Cardiac muscle cell (in vitro differentiated cells and primary cell): ENCODE measurements at places on chromosomes 3 and 15. TPM values are rescaled to one million over a fixed set of nuclear protein-coding genes. Genes with fewer than 3 reads are reported as not detected.

DNA sequence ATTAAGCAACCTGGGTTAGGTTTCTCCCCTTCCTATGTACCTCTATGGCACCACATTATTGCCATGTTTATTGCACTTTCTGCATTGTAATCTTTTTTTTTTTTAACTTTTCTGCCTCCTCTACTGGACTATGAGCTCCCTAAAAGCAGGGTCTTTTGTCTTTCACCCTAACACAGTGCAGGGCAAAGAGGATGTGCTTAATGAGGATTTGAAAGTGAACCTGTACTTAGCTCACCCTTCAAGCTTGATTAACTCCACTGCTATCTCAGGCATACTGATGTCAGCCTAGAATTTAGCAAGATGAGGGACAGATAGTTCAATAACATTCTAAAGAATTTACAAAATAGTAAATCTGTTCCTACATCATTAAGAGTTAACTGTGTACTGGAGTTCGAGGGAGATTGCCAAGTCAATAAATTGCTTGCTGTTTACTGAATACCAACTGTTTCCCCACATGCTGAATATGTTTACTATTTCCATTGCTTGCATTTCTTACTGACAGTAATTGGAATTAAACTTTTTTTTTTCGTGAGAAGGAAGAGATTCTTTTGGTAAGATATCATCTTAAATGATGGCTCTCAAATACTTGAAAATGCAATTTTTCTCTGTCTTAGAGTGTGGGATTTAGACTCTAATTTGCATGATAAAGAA, 15.7 kb upstream of the PPARG start:
- DNase-seq = no peak

The DNAH12 gene
- total RNA-seq = 0.53 and 0.57 TPM in 2 replicates

The SLITRK3 gene
- total RNA-seq = 0.18 TPM in 2 replicates

DNA sequence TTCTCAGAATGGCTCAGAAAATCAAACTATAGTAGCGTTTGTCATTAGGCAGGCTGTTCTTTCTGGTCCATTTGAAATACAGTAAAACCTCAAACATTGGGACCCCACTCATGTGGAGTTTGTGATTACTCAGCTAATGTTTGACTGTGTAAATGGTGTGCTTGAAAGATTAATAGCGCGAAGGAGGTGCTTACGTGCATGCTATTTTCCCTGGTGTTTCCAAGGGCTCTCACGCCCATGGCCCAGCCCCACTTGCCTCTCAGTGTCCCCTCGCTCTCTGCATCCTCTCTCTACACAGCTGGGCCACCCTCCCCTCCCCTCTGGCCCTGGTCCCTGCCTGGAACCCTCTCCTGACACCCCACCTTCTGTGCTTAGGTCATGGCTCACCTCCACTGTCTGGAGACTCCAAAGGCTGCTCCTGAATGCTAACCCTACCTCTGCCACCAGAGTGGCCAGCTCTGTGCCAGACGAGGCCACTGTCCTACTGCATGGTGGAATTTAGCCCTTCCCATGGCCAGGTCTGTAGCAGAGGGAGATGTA, 194.2 kb downstream of the PLCL2 start:
- no peak for DNase-seq

DNA sequence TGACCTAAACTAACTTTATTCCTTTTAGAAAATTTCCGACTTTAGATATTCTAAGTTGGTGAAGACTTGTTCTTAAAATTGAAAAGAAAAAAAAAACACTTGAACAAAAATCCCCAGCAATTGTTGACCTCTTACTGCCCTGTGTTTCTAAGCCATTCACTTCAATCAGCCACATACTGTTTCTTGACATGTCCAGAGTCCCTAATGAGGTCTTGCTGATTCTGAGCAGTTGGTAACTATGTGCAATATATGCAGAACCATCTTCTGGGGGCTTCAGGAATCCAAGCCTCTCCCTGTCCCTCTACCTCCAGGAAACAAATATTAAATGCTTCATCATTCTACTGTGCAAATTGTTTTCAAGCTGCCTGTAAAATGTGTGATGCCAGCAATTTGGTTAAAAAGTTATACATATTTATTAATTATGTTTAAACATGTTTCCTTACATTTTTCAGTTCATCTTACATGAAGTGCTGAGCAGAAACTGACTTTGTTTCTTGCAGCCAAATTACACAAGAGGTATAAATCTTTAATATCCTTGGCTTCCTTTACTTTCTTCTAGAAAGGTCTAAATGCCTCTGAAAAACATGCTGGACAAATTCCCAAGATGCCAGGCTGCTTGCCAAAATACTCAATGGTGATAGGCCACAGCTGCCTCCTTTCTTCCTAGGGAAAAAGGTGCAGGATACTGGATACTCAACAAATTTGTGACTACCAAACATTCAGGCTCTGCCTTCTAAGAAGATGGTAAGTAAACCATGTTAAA, 19.8 kb upstream of the GYG1 start:
- DNase-seq = peak; percentile 88

The AQP9 gene
- total RNA-seq = not detected in 2 replicates

DNA sequence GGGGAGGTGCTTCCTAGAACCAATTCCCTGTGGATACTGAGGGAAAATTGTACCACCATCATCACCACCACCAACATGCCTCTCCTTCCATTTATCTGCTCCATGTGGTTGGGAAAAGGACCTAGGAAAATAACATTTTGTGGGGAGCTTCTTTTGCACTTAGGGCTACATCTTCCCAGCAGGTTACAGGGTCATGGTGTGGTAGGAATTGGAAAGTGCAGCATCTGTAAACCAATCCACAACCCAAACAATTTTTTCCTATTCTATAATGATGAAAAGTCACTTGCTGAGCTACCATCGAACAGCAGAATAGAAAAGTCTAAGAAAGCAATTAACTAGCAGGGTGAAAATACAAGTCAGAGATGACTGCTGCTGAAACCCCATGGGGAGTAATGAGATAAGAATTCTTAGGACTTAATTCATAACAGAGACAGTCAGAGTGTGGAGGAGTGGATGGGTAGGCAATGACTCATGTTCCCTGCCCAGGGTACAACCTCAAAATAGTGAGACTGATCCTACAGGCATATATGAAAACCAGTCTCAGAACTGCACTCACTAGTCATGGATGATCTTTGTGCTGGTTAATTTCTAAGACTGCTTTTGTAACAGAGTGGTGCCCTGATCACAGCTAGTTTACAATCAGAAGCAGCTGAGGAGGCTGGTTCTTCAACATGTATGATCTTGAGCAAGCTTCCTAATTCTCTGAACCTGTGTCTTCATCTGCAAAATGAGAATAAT, 38.1 kb upstream of the LEKR1 start:
- DNase-seq = peak; percentile 88

GRCh38 chr15:80925597-80926059, 64.0 kb downstream of the MESD start:
- no peak for DNase-seq

- no peak for DNase-seq
Observed at GRCh38 chr3:108863799-108864135, 41.2 kb downstream of the TRAT1 start.

GRCh38 chr15:57861034-57861638, 154.6 kb downstream of the POLR2M start:
- peak; percentile 83 for DNase-seq

The CHDH gene
- 11.5 and 36.1 TPM in 2 replicates for total RNA-seq

GRCh38 chr3:56421205-56421604, 47.1 kb downstream of the ERC2 start:
- no peak for DNase-seq

GRCh38 chr3:174973465-174973864, 114.3 kb downstream of the NAALADL2 start:
- DNase-seq = no peak

The TRH gene
- 92.4 and 111 TPM in 2 replicates for total RNA-seq

DNA sequence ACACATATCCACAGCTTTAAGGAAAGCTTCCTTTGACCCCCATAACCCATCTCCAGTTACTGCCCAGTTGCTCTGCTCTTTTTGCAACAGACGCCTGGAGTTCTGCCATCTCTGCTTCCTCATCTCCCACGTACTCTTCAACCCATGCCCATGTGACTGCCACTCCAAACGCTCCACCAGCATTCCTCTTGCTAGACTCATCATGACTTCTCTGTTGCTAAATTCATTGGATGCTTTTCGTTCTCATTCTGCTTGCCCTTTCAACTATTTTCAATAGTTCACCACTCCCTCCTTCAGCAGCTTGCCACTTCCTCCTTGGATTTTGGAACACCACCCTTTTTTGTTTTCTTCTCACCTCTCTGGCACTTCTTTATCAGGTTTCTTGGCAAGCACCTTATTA, 2.7 kb upstream of the KNSTRN start:
- DNase-seq = no peak

DNA sequence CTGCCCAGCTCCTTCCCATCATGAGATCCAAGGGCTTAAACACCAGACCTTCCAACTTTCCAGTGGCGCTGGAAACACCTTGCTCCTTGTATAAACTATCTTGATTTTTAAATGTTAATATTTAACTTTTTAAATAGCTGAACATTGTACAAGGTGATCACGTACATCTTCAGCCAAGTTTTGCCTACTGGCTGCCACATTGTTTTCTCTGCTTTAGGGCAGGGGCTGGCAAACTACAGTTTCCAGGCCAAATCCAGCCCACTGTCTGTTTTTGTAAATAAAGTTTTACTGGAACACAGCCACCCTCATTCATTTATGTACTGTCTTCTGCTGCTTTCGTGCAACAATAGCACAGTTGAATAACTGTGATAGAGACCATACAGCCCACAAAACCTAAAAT, 27.6 kb upstream of the FOXP1 start:
- DNase-seq = no peak

GRCh38 chr3:148974726-148975125, 16.6 kb upstream of the GYG1 start:
- no peak for DNase-seq

The PLOD2 gene
- total RNA-seq = 82.1 and 84.5 TPM in 2 replicates
